Right ventricle myocardium inferior (tissue), 1 donor: ENCODE measurements at places on chromosomes 13 and 19. TPM values are rescaled to one million over a fixed set of nuclear protein-coding genes. Genes with fewer than 3 reads are reported as not detected.

Gene ZNF473
- total RNA-seq = 3.2 TPM

Gene CDX2
- not detected for total RNA-seq

Gene ZNF529
- total RNA-seq = 15.3 TPM

Gene NKG7
- total RNA-seq = 3.5 TPM

Gene RASIP1
- total RNA-seq = 15.3 TPM

Gene RXFP2
- not detected for total RNA-seq

Gene PRODH2
- total RNA-seq = not detected

Gene KIR2DL4
- not detected for total RNA-seq

Gene BEST2
- not detected for total RNA-seq

Gene KLK2
- total RNA-seq = not detected

Gene SBK2
- total RNA-seq = 12.7 TPM

Gene ZNF665
- 0.73 TPM for total RNA-seq

Gene TUBB4A
- total RNA-seq = 6.2 TPM

Gene SIGLEC8
- total RNA-seq = 0.08 TPM

Gene PROZ
- total RNA-seq = not detected

Gene RGCC
- 41.4 TPM for total RNA-seq

Gene FXYD3
- total RNA-seq = 2.3 TPM

Gene CAPS
- 3.8 TPM for total RNA-seq

Gene RETN
- total RNA-seq = 1.2 TPM

- DNase-seq = no peak
These were observed 123.8 kb downstream of the NDFIP2 start for GRCh38 chr13:79604752-79605151.

- DNase-seq = no peak
These were observed 30.1 kb upstream of the CCDC124 start for GRCh38 chr19:17902701-17903100.

DNA sequence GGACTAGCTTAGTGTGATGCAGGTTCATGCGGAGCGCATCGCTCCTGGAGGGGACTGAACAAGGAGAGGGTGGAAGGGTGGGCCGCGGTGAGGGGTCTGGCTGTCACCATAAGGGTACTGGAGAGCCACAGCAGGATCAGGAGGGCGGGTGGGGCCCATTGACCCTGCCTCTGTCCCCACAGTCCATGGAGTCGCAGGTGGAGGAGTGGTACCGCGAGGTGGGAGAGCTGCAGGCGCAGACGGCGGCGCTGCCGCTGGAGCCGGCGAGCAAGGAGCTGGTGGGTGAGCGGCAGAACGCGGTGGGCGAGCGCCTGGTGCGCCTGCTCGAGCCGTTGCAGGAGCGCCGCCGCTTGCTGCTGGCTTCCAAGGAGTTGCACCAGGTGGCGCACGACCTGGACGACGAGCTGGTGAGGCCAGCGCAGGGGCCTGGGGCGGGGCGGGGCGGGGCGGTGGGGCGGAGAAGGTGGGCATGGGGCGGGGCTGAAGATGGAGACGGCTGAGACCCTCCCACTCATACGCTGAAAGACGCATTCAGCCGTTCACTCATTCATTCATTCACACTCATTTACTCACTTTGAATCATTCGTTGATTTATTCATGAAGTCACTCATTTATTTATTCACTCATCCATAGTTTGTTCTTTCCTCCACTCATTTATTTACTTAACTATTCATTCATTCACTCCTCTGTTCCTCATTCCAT is 27.5 kb upstream of the SHKBP1 start:
- peak; percentile 85 for DNase-seq

GRCh38 chr13:99955107-99955746 is 16.3 kb downstream of the ZIC5 start:
- no peak for DNase-seq

DNA sequence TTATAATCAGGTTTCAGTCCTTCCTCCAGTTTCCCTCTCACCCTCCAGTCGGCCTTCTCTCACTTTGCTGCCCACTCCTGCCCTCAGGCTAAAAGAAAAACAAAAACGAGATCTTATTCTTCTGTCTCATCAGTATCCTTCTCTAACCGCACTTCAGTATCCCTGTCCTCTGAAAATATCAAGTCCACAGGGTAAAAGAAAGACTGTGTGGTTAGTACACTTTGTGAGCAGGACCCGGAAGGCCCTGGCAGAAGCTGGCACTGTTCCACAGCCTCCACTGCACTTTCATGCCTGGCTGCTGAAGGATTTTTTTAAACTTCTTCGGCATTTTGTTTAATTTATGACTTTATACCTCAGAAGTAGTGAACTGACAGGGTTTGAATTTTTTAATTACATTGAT is 51.8 kb downstream of the TM9SF2 start:
- no peak for DNase-seq

GRCh38 chr13:98978280-98978679 is 416 bp upstream of the DOCK9 start:
- no peak for DNase-seq

DNA sequence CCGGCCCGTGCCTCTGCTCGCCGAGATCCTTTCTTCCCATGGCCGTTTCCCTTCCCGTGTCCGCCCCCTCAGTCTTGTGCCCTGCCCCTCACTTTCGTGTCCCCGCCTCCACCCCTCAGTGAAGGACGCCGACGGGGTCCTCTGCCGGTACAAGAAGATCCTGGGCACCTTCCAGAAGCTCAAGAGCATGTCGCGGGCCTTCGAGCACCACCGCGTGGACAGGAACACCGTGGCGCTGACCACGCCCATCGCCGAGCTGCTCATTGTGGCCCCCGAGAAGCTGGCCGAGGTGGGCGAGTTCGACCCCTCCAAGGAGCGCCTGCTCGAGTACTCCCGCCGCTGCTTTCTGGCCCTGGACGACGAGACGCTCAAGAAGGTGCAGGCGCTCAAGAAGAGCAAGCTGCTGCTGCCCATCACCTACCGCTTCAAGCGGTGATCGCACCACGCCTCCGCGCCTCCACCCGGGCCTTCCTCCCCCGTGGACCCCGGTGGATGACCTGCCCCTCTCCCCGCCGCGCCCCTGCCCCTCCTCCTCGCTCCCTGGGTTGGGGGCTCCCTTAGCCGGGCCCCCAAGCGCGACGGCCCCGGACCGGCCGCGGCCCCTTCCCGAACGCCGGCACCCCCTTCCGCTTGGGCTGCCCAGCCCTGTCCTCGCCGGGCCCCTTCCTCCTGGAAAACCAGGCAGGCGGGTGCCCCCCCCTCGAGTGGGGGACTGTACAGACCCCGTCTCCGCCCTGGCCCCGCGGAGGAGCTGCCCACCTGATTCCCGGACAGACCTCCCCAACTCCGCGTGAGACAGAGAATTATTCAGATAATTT is 2.3 kb upstream of the U2AF2 start:
- DNase-seq = no peak

DNA sequence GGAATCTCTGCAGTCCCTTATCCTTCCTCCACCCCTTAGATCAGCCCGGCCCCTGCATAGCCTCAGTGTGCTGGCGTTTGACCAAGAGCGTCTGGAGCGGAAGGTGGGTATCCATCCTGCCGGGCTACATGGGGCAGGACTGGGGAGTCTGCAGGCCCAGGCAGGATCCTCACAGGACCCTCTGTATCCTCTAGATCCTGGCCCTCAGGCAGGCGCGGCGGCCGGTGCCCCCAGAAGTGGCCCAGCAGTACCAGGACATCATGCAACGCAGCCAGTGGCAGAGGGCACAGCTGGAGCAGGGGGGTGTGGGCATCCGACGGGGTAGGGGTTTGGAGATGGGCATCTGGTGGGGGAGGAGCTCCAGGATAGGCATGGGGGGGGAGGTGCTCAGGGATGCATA is 8.9 kb downstream of the PODNL1 start:
- DNase-seq = no peak

DNA sequence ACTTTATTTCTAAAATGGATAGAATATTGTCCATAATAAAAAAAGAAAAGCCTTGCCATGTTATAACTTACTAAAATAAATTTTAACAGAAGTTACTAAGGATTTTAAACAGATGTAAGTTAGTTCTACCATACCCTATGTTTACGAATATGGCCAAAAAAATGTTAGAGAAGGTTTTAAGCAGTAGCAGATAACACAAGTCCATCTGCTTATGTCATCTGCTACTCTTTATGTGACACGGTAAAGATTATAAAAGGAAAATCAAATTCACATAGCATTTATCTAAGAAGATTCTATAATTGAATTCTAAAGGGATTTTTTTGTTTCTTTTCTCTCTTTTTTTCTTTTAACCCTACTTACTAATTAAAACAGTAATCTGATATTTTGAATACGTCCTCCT is 114.2 kb upstream of the MIR17HG start:
- DNase-seq = no peak

GRCh38 chr13:106381091-106381490 is 154.4 kb downstream of the EFNB2 start:
- DNase-seq = no peak

GRCh38 chr13:52599037-52599847 is 43.0 kb upstream of the HNRNPA1L2 start:
- no peak for DNase-seq

GRCh38 chr19:12162513-12162881 is 399 bp upstream of the ZNF136 start:
- no peak for DNase-seq

DNA sequence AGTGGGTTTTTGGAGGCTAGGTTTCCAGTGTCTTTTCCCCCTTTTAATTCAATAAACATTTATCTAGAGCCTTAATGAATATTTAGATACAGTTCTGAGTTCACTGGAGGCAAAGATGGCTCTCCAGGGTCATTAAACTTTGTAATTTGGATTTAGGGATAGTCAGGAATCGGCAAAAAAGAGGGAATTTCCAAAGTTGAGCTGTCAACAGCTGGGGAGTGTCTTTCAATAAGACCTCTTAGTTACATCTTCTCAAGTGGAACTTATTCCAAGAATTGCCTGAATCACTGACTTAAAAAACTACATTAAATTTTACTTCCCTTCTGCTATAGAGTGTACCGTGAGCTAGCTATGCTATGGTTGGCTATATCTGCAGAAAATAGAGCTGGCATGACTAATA is 2.0 kb downstream of the LRCH1 start:
- DNase-seq = no peak

- peak; percentile 98 for DNase-seq
These were observed at the start of gene ALKBH7 for GRCh38 chr19:6372594-6373095. ALKBH7 (plus strand) TSS chr19:6372794; CDS start chr19:6372821, 27 bp downstream.

DNA sequence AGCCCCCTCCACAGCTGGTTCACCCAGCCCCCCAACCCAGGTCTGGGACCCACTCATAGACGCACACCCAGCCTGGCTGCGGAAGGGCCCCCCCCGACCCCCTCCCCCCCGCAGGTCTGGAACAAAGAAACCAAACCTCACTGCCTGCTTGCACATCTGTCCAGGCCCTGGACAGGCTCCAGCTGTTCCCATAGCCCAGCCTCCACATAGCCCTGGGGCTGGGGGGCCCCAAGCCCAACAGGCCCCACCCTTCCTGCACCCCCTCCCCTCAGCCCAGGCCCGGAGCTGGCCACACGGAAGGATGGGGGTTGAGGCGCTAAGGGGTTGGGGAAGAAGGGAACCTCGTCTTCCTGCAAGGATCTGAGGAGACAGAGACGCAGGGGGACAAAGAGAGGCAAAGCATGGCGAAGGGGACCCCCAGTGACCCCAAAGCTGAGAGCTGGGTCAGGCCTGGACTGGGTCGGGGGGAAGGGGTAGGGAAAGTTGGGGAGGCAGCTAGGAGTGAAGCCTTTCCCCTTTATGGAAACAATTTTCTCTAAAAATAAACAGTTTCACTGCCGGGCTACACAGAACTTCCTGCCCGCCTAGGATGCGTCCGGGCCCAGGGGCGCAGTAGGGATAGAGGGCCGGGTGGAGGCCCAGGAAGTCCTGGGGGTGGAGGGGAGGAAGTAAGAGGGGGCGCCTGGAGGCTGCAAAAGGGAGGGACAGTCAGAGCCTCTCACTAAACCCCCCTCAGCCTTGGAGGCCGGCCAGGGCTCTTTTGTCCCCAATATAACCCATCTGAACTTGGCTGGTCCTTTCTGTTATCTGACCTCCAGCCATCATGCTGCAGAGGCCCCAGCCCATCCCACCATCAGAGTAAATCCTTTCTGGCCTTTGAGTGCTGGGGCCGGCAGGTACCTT is 2.4 kb downstream of the KANK2 start:
- no peak for DNase-seq

DNA sequence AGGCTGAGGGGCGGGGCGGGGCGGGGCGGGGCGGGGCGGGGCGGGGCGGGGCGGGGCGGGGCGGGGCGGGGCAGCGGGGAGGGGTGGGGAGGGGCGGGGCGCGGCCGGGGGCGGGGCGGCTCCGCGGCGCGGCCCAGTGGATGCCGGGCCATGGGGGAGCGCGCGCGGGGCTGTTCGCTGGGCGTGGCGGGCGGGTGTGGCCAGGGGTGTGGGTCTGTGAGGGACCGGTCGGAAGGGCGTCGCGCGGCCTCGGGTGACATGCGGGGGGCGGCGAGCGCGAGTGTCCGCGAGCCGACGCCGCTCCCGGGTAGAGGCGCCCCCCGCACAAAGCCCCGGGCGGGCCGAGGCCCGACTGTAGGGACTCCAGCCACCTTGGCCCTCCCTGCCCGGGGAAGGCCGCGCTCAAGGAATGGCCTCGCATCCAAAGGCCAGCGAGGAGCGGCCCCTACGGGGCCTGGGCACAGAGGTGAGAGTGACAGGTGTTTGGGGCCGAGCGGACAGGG is at the start of gene ZFP28:
Gene ZFP28 (plus strand): TSS at position 188 of the 503 bp plus-strand sequence. CDS start 71 bp downstream, at position 259.
- DNase-seq = peak; percentile 90

DNA sequence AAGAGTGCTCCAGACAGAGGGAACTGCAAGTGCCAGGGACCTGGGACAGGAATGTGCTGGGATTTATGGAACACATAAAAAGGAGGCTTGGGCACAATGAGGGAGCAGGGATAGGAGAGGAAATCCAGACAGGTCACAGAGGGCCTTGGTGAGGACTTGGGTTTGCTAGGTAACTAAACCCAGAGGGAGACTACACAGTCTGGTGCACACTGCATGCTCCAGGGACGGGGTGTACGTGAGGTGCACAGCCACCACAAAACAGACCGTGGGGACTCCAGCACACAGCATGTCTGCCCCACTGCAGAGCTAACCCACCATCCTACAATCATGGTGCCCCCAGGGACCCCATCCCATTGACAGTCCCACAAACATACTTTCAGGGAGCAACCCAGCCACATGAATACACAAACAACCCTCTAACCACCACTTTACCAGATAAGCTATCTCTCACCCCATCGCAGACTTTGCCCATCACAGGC is 5.5 kb upstream of the ZFP36 start:
- DNase-seq = no peak

GRCh38 chr19:7855426-7856108 is 18.6 kb downstream of the PRR36 start:
- DNase-seq = no peak

- DNase-seq = no peak
These were observed 45.2 kb downstream of the ABCC4 start for GRCh38 chr13:95256091-95256490.

GRCh38 chr13:32581177-32581786 is 5.0 kb upstream of the PDS5B start:
- DNase-seq = no peak

DNA sequence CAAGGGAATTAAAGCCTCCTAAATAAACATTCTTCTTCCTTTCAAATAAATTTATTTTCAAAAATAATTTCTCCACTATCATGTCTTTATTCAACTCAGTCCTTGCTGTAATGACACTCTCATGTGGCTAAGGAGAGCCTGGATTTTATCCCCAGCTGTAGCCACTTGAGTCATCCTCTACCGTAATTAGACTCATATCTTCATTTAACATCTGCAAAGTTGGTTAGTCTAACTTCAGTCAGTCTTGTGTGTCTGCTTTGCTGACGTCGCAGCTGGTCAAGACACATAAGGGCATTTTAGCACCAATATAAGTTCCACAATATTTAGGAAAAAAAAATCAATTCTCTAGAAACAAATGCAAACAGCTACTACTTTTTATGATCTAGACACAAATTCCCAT is 776.4 kb upstream of the ATXN8OS start:
- DNase-seq = no peak
